ENCODE measurements at places on chromosomes 12 and 14.

- DNase-seq = no peak
Observed at GRCh38 chr14:55427439-55427838, 13.0 kb downstream of the TBPL2 start.

DNA sequence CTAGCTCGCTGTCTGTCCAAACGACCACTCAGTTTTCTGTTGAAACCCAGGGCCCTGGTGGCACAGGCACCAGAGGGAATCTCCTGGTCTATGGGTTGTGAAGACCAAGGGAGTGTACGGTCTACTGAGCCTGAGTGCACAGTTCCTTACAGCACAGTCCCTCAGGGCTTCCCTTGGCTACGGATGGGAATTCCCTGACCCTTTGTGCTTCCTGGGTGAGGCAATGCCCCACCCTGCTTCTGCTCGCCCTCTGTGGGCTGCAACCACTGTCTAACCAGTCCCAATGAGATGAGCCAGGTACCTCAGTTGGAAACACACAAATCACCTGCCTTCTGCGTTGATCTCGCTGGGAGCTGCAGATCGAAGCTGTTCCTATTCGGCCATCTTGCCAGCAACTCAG, 22.6 kb downstream of the GPHN start:
- DNase-seq = no peak

- peak; percentile 42 for DNase-seq
Observed at GRCh38 chr12:78645956-78646355, 218.6 kb upstream of the SYT1 start.

GRCh38 chr12:106428384-106428783, 70.8 kb downstream of the POLR3B start:
- no peak for DNase-seq

DNA sequence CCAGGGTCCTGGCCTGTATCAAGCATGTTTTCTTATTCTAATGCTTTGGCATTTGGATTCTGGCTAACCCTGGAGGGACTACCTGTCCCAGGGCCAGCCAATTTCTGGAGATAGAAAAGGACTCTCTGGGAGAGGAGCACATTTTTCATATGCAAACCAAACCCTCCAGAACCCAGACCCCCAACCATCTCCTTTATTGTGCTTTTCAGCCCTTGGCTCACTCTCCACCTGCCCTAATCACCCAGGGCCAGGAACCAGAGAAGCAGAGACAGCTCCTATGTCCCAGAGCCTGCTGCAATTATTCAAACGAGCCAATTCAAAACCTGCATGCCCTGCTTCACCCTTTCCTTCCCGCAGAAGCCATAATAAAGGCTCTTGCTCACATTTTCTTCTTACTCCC, 23.8 kb downstream of the HSPB8 start:
- no peak for DNase-seq
